ENCODE measurements at places on chromosomes 3 and 15.
A peak's percentile ranks its signal among the peaks of the same experiment; 100 is the strongest.

DNA sequence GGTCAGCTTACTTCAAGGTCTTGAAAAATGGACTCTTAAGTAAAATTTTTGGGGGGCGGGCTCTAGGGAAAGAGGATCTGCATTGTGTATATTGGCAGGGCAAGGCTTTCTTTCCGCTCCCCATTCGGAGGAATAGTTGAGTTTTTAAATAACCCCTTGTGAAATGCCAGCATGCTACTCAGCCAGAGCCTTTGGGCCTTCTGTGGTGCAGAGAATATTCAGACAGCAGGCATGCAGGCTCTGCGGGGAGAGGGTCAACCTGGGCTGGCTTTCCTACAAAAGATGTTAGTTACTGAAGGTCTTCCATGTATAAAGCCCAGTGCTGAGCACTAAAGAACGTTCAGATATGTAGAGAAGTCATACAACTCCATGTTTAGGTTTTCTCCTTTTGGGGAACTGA, 40.6 kb downstream of the ADAMTSL3 start:
- DNase-seq, result no peak

DNA sequence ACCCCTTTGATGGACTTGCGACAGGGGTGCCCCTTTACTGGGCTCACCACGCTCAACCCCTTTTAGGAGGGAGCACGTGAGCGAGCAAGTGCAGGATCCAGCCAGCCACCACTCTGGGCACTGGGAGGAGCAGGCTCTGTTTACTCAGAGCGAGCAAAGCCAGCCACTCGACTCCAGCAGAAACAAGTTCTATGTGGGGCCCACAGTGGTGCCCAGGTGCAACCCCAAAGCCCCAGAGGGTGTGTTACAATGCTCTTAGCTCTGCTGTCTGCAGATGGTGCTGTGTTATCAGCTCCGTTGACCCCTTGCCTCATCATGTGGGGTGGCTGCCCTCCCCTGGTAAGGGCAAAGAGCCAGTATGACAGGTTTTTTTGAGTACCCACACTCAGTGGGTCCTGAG, 120.3 kb upstream of the SUCLG2 start:
- DNase-seq, result no peak

DNA sequence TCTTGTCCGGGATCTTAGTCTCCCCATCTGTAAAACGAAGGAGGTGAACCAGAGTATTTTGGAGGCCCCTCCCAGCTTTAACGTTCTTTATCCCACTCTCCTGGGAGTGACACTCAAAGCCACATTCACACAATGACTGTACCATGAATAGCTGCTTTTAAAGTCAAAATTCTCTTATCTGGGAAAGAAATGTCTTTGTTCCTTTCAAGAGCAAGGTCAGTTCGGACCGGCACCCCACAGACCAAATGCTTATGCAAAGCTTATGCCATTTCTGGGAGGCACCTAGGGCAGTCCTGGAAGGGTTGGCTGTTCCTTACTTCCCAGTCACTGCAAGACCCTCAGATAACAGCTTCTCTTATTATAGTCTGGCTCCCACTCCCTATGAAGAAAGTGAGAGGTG, 53.5 kb upstream of the WNT5A start:
- no peak for DNase-seq

DNA sequence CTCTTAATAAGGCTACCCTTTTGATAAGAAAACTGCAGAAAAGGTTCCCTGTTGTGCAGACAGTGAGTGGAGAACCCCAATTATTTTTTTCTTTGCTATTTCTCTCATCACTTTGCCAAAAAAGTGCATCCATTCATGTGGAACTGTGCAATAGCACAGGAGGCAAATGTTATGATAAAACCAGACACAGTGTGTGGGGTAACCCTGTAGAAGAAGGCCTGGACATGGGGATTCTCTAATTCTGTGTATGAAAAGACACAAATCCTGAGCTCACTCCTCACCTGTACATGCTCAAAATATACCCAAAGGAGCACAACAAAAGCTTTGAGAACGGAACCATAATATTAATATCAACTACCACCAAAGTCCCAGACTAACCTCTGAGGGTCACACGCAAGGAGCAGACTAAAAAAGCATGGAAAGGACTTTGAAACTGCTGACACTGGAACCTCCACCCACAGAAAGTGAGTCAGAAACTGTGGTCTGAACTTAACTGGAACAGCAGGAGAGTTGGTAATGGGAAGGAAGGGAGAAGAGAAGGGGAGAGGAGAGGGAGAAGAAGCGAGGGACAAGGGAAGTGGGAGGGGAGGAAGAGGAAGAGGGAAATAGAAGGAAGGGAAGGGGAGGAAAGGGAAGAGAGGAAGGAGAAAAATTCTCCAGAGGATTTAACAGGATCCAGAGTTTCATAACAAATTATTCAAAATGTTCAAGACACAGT, 299.9 kb downstream of the TBC1D5 start:
- DNase-seq, result no peak

GRCh38 chr15:47409038-47409437, 308.3 kb upstream of the SEMA6D start:
- no peak for DNase-seq

- peak; percentile 26 for DNase-seq
Measured at GRCh38 chr15:75532413-75533250, 46.5 kb downstream of the PTPN9 start.

DNA sequence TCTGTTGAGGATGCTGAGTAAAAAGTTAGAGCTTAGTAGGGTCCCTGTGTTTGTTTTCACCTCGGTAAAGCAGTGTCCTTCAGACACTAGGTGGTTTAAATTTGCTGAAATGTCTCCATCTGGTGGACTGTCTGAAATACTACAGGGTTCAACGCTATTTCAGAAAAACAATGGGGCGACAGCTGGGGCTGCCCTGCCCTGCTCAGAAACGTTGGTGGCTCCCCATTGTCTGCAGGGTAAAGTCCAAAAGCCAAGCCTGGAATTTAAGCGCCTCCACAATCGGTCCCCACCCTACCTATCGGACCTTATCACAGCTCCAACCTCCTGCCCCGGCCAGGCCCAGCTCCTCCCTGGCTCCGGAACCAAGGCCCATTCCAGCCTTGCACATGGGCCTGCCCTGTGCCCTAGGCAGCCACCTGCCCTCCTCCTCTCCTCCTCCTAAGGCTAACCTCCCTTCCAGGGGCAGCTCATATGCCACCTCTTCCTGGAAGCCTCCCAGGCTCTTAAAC, 4.3 kb upstream of the TSEN2 start:
- DNase-seq, result peak; percentile 46

DNA sequence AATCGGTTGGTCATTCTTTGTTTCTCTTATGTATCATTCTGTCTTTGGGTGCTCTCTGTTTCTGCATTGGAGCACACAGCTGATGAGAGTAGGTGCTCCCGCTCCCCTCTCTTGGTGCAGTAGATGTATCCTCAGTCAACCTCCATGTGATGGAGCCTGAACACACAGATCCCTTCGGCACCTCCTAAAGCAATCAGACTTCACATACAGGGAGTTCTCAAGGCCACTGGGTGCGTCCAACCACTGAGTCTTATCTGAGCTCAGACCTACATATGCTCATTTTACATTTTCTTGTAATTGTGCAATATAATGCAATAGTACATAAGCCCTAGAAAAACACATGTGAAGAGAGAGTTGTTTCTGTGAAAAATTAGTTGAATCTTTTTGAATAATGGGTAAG, 198.1 kb upstream of the ATP10A start:
- DNase-seq, result no peak

DNA sequence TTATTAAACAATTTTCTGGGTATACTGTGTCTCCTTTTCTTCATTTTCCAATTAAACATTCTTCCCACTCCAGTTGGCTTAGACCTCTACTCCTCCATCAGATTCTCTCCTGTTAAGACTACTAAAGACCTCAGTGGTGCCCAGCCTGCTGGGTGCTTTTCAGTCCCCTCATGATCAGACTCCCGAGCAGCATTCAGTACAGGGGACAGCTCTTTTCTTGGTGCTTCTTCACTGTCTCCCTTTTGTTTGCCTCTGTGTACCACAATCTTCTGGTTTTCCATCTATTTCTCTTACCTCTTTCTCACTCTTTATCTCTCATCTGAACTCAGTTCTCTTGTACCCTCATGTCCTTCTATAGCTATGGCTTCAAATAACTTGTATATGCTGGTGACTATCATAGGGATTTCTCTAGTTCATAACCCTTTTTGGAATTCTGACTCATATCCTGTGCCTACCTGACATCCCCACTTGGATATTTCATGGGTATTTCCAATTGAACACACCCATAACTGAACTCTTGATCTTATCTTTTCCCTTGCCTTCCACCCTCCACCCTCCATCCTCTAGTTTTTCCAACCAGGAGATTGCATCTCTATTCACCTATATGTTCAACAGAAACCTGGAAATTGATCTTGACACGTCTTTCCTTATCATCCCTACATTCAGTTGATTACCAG, 55.6 kb upstream of the ABHD10 start:
- DNase-seq, result no peak

- DNase-seq, result no peak
Measured at GRCh38 chr3:11530153-11530721, 113.5 kb downstream of the VGLL4 start.

DNA sequence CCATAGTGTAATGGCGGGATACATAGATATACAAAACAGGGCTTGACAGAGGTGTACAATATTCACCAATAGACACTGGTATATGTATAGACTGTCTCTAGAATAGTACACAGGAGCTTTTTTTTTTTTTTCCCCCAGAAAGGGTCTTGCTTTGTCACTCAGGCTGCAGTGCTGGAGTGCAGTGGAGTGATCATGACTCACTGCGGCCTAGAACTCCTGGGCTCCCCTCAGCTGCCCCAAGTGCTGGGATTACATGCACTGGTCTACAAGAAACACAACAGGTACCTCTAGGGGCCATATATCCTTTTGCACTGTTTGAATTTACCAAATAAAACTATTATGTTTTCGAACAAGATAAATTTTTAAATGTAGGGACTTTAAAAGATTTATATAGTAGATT, 12.3 kb downstream of the RHOA start:
- no peak for DNase-seq

DNA sequence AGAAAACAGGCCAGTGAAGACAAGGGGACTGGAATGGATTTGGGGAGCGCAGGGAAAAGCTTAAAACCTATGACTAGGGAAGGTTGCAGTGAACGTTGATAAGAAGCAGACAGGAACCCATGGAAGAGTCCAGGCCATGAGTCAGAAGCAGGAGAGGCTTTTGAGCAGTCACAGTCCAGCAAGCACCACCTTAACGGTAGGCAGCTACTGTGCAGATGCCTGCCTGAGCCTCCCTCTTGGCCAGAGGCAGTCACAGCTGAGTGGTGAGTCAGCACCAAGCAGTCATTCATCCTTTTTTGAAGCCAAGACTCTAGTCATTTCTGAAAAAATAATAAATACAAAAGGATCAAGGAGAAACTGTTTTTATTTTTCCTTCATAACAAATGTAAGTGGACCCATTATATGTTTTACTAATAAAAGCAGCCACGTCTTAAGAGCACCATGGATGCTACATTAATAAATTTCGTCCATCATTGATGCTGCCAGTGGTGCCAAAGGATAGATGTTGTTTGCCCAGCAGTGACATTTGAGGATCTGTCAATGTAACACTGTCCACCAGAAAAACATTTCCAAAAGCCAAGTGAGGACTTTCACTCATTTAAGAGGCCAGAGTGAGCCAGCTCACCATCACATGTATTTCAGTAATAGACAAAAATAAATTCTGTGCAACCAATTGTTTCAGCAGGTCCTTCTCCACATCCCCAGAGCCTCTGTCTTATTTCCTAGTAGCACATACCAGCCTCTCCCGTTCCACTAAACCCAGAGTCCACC, 42.1 kb upstream of the ACTC1 start:
- no peak for DNase-seq

- DNase-seq, result no peak
Measured at GRCh38 chr15:32982001-32982400, 212.5 kb downstream of the FMN1 start.

- DNase-seq, result no peak
Measured at GRCh38 chr3:150917951-150918350, 12.7 kb upstream of the MINDY4B start.

DNA sequence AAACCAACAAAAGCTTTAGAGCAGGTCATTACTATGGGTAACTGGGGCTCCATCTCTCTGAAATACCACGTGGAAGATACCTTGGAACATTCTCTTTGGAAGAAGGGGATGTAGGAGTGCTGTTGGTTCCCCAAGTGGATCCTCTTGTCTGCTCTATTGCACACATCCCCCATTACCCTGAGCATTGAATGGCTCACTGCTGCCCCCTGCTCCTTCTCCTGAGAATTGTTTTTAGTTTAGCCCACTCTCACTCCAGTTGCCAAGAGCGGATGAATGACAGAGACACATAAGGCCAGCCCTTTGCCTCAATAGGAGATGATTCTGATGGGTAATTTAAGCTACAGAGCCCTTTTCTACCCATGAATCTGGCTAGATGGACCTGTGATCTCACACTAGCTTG, 135.6 kb upstream of the SUCLG2 start:
- DNase-seq, result peak; percentile 55

DNA sequence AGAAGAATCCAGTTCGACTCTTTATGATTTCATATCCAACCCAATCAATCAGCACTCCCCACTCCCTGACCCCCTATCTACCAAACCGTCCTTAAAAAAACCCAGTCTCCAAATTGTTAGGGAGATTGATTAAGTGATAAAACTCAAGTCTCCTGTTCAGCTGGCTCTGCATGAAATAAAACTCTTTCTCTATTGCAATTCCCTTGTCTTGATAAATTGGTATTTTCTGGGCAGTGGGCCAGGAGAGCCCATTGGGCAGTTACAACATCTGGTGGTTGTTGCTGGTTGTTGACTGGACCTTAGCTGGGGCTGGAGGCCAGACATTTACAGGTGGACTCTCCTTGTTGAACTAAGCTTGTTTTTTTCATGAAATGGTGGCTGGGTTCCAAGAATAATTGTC, 642.3 kb downstream of the ROBO2 start:
- no peak for DNase-seq

- no peak for DNase-seq
Measured at GRCh38 chr15:87917480-87917879, 339.1 kb downstream of the NTRK3 start.

GRCh38 chr3:167728176-167728575, 6.5 kb downstream of the PDCD10 start:
- DNase-seq, result no peak

DNA sequence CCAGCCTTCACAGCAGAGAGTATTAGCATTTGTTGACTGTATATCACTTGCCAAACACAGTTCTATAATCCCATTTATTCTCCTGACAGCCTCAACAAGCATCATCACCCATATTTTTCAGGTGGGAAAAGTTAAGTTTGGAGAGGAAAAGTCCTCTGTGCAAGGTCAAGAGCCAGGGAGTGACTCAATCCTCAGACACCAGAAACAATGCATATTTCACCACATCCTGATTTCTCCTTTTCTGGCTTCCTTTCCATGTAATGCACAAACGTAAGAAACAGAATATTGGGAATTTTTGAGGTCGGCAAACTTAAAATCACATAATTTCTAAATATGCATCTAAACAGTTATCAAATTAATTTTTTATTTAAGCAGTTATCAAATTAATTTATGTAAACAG, 116.0 kb upstream of the GADL1 start:
- no peak for DNase-seq

GRCh38 chr15:71542836-71543235, 267.5 kb upstream of the NR2E3 start:
- DNase-seq, result no peak

- DNase-seq, result no peak
Measured at GRCh38 chr15:73805504-73806089, 52.4 kb upstream of the INSYN1 start.

- no peak for DNase-seq
Measured at GRCh38 chr3:159789017-159789416, 199.6 kb upstream of the IL12A start.

Data from HL-60 (cell line).